ENCODE measurements at places on chromosomes 11 and 22.

DNA sequence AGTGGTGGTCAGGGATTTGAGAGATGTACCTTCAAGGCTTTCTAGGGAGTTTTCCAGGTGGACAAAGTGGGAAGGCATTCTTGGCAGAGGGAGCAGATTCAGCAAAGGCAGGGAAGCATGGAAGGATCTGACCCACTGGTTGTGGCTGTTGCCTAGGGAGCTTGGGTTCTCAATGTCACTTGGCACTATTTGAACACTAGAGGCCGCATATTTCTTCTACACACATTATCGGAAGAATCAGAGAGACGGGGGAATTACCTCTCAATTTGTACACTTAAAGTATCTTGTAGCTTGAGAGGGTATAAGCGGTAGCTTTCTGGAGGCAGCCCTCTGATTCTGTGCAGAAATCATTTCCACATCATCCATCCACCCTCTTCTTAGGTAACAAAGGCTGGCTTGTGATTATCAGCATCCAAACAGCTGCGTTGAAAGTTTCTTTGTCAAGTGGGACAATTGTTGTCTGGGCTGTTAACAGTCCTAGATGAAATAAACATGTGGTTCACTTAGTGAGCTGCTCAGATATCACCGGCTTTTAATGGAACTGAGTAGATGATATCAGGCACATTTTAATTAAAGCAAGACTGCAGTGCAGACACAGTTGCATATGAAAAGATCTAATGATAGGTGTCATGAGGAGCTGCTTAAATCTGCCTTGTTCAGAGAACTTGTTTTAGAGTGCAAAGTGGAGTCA is 2.6 kb downstream of the NELL1 start:
- peak; percentile 42 for DNase-seq

DNA sequence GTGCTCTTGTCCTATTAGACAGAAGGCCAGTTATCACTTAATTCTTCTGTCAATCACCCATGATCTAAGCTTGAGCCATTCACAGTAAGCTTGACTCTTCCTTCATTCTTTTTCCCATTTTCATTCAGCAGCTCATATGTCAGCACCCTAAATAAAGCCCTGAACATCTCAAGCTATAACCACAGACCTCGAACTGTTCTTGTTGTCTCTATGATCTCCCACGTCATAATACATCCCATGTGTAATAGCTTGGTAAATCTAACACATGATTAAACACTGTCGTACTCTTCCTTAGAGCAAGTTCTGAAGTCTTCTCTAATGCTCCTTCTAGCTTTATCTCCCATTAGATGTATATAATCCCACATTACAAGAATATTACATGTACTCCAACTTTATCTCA is 14.4 kb downstream of the MUC15 start:
- no peak for DNase-seq

- DNase-seq, result no peak
Observed at GRCh38 chr11:63502252-63502820, 3.5 kb upstream of the LGALS12 start.

GRCh38 chr11:13333456-13333957 is 55.9 kb downstream of the BMAL1 start:
- no peak for DNase-seq

GRCh38 chr11:119506436-119506835 is 83.5 kb upstream of the THY1 start:
- no peak for DNase-seq

DNA sequence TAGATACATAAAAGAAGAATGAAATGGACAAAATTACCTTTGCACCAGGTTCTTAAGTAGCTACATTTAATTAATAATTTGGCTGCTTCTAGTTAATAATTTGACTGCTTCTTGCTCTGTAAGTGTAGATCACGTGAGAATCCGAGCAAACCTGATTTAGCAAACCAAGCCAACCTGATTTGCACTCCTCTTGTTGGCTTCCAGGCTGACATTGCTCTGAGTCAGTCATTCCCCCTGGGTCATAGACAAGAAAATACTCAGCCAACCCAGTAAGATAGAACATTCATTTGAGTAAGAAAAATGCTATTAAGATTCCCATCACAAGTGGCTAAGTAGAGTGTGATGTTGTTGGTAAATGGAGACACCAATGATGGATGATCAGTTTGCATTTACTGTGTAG is 304.1 kb downstream of the C11orf87 start:
- no peak for DNase-seq

DNA sequence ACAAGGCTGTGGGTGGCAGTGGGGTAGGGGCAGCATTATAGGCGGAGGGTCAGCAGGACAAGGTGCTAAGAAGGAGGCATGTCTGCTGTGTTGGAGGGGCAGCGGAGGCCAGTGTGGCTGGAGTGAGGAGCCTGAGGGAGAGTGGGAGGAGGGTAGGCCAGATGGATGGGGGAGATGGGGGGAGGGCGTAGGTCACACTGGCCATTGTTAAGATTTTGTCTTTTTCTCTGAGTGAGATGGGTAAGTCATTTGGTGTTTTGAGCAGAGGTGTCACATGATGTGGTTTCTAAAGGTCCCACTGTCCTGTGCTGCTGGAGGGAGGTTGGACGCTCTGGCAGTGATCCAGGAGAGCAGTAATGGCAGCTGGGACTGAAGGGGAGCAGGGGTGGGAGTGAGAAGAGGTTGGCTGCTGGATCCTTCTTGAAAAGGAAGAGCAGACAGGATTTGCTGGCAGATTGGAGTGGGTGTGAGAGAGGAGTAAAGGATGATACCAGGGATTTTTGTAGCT is 9.8 kb downstream of the PPP6R3 start:
- DNase-seq, result no peak

GRCh38 chr11:22752908-22753310 is 76.7 kb downstream of the SVIP start:
- no peak for DNase-seq

- no peak for DNase-seq
Observed at GRCh38 chr22:44664149-44664548, 37.9 kb upstream of the PRR5 start.

- no peak for DNase-seq
Observed at GRCh38 chr11:1998290-1998689, 648 bp upstream of the H19 start.

DNA sequence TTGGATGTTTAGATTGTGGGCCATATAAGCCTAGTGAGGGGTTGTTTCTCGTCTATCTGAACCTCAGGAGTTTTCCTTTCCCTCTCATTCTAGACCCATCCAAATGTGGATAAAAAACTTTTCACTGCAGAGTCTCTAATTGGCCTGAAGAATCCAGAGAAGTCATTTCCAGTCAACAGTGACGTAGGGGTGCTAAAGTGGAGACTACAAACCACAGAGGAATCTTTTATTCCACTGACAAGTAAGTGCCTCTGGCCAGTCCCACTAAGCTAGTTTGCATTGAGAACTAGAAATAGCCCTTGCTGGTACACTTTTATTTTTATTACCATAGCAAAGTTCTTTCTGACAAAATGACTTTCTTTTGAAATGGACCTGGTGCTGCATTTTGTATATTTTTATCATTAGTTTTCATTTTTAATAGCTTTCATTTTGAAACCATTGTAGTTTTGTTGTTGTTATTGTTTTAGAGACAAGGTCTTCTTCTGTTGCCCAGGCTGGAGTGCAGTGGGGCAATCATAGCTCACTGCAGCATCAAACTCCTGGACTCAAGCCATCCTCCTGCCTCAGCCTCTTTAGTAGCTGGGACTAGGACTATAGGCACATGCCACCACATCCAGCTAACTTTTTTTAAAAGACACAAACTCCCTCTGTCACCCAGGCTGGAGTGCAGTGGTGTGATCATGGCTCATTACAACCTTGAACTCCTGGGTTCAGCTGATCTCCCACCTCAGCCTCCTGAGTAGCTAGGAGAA is 14.6 kb upstream of the PHLDB1 start:
- no peak for DNase-seq

DNA sequence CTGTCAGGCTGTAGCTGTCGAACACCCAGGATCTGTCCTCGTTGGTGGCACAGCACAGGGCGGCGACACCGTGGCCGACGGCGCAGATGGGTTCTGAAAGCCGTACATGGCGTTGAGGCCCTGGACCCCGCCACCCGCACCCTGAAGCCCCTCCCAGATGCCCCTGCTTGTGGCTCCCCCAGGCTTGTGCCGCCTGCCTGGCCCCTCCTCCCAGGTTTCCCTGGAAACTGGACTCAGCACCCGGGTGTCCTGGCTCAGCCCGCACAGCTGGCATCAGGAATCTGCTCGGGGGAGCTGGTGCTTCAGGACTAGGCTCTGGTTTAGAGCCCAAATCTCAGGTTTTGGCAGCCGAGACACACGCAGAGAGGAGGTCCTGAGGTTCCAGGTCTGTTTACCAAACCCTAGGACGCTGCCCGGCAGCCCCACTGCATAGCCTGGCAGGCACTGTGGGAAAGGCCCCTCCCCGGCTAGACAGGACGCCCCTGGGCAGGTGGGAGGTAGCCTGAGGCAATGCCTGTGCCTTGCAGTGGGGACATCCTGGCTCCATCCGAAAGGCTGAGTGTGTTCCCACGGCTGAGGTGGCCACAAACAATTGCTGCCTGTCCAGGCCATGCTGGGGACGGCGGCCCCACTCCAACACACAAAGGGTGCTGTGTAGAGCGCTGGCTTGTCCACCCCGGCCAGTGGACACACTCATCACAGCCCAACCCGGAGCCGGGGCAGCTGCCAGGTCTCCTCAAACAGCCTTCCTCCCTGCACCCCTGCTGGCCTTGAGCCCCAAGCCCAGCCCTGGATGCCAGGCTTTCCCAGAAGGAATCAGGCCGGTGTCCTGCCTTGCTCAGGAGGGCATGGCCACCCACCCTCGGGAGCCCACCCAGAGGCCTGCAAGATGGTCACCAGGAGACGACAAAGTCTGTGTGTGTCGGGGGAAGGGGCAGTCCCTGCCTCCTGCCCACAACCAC is 4.6 kb downstream of the GATD1 start:
- no peak for DNase-seq

All from HuH-7 (cell line).